ENCODE measurements at places on chromosomes 7 and 10.

- no peak for DNase-seq
Measured at GRCh38 chr7:101104799-101105198, 19.5 kb downstream of the TRIM56 start.

DNA sequence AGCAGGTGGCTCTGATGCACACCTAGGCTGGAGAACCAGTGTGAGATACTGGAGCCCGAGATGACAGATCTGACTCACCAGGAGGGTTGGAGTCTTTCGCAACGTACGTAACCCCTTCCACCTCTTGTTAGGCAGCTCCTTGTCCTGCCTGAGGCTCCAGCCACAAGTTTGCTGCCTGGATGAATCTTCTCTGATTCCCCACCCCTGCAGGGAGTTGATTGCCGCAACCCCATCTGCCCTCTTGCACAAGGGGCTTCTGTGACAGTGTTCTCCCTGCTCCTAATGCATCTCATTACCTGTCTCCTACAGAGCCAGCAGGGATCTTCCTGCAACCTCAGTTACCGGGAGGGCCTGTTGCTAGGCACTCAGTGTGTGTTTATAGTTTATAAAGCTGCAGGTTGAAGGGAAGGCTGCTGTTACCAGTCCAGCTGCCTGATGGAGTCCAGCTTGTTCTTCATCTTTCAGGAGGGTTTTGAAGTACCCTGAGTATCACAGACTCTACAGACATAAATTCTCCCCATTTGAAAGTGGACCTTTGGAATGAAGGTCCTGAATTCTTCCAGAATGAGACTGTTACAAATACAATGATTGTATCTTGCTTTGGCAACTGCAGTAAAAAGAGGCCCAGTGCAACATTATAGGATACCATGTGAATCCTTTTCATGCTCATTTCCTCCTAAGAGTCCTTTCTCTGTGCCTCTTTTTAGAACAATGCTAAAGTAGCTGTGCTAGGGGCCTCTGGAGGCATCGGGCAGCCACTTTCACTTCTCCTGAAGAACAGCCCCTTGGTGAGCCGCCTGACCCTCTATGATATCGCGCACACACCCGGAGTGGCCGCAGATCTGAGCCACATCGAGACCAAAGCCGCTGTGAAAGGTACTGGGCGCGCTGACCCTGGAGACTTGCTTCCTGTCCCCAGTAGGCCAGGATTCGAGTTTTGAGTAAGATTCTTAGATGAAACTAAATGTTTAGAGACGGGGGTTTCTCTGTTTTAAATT is 6.5 kb downstream of the MDH2 start:
- DNase-seq, result no peak

DNA sequence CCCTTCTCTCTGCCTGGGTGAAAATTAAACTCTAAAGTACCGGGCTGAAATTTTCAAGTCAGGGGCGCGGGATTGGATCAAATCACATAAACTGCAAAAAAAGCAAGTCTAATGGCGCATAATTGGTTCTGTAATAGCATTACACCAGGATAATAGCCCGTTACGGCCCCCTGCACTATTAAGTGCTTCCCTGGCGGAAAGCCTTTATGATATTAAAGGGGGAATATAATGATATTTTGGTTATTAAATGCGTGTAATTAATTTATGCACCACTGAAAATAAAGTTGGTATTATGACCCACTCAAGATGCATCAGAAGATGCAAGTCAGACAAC is 744 bp upstream of the DRGX start:
- DNase-seq, result no peak

GRCh38 chr10:84563868-84564267 is 235.5 kb downstream of the CCSER2 start:
- no peak for DNase-seq

DNA sequence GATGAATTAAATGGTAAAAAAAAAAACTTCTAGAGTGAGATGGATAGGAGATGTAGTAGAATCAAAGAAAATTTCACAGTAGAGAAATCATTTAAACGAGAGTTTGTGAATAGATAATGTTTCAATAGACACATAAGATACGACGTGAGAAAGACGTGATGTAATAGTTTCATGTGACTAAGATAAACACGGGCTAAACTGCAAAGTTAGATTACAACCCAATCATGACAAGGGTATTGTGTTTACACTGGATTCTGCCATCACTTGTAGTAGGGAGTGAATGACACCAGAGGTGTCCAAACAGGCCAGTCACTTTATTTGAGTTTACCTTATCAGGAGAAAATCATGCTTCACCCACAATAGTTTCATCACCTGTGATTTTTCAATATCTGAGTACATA is 21.6 kb downstream of the SEMA3D start:
- no peak for DNase-seq

GRCh38 chr7:144497282-144497681 is 93.8 kb upstream of the NOBOX start:
- no peak for DNase-seq
